ENCODE measurements at places on chromosomes 13 and 19. TPM values are rescaled to one million over a fixed set of nuclear protein-coding genes. Genes with fewer than 3 reads are reported as not detected.

Gene OR7D2
- polyA plus RNA-seq = 0.02 TPM

Gene SPACA4
- polyA plus RNA-seq = not detected

Gene SRRM5
- polyA plus RNA-seq = 1.3 TPM

Gene KLF1
- not detected for polyA plus RNA-seq

Gene ZNF256
- 0.95 TPM for polyA plus RNA-seq

Gene CEACAM16
- polyA plus RNA-seq = 0.57 TPM

Gene FBXO27
- 2.6 TPM for polyA plus RNA-seq

All from pancreas (tissue), 10 donors.